A549 treated with Hydrocortisone at 1 μM for 4 hours (cell line): ENCODE measurements at places on chromosomes 2 and 18. TPM values are rescaled to one million over a fixed set of nuclear protein-coding genes. Genes with fewer than 3 reads are reported as not detected.

Gene KCNK3
- total RNA-seq = 0.37 to 0.95 TPM (median 0.84 TPM) in 5 replicates

Gene HK2
- total RNA-seq = 0.75 to 1.4 TPM (median 0.86 TPM) in 5 replicates

Gene FEV
- total RNA-seq = not detected in 5 replicates

Gene HRH4
- total RNA-seq = not detected in 5 replicates

Gene SP140
- 0.16 to 0.29 TPM in 2 of 5 replicates, not detected in the others for total RNA-seq

Gene C2orf81
- total RNA-seq = 3.0 to 3.5 TPM (median 3.1 TPM) in 5 replicates
